ENCODE measurements at places on chromosomes 12 and 14. TPM values are rescaled to one million over a fixed set of nuclear protein-coding genes. Genes with fewer than 3 reads are reported as not detected.

DNA sequence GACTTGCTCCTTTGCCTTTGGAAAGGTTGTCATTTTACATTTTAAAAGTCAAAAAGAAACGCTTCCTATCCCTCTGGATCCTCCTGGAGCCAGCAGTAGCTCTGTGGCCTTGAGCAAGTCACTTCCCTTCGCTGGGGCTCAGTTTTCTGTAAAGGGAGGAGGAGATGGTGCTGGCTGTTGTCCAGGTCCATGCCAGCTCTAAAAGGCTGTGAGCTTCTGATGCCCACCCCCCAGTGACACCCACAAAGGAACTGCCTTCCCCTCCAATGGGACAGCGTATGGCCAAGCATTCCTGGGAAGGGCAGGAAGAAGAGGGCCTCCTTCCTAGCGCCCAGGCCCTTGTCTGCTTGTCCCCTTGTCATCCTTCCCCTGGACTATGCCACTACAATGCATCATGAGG, 81.5 kb downstream of the NTF3 start:
- no peak for DNase-seq

- DNase-seq: no peak
Measured at GRCh38 chr14:45083617-45083975, 320 bp upstream of the PRPF39 start.

- no peak for DNase-seq
Measured at GRCh38 chr14:33057585-33057984, 118.9 kb downstream of the NPAS3 start.

- DNase-seq: no peak
Measured at GRCh38 chr12:132146098-132146497, 1.8 kb downstream of the NOC4L start.

DNA sequence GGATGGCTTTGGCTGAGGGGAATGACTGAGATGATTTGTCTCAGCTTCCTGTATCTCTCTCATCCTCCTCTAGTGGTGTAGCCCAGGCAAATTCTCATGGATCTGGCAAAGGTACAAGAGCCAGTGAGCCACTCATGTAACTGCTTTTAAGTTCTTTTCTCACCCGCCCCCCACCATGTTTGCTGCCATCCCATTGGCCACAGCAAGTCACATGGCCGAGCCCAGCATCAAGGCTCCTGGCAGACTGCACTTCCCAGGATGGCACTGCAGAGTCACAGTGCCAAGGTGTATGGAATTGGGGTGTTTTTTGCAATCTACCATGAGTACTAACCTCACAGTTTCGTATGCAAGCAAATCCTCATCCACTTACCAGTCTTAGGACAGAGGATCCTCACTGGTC, 50.9 kb downstream of the CHST11 start:
- peak; percentile 16 for DNase-seq

- DNase-seq: no peak
Measured at GRCh38 chr12:58871556-58871955, 48.7 kb downstream of the LRIG3 start.

DNA sequence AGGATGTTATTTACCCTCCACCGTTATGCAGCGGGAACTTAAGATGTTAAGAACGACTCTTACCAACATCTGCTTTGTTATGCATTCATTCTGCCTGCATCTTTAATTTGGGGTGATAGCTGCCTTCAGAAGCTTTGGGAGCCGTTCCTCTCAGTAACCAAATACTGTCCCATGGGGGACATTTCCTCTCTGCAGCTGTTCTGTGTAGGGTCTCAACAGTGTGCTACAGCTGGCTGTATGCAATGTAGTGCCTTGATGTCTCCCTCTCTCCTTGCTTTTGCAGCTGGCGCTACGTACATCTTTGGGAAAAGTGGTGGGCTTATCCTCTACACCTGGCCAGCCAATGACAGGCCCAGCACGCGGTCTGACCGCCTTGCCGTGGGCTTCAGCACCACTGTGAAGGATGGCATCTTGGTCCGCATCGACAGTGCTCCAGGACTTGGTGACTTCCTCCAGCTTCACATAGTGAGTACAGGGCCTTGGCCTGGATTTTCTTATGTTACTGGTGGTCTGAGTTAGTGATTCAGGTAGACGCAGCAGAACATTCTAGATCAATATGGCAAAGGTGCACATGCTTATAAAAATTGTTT, 744.3 kb downstream of the DIO2 start:
- no peak for DNase-seq

- DNase-seq: no peak
Measured at GRCh38 chr12:22453511-22453910, 90.8 kb downstream of the C2CD5 start.

GRCh38 chr12:100555722-100556121, 17.8 kb upstream of the GAS2L3 start:
- DNase-seq: no peak

- DNase-seq: no peak
Measured at GRCh38 chr12:104643093-104643818, 186.5 kb downstream of the CHST11 start.

The KRT2 gene
- 0.53 TPM for total RNA-seq

The SDR9C7 gene
- not detected for total RNA-seq

The DLGAP5 gene
- total RNA-seq: 60.1 TPM

The TMEM119 gene
- 1.9 TPM for total RNA-seq

The TAS2R13 gene
- 0.17 TPM for total RNA-seq

The PRDM4 gene
- 20.3 TPM for total RNA-seq

The DEPDC4 gene
- 2.5 TPM for total RNA-seq

The HAL gene
- 0.14 TPM for total RNA-seq

The CAPZA3 gene
- total RNA-seq: not detected

The SERPINA3 gene
- 0.56 TPM for total RNA-seq

The BTBD6 gene
- 16.8 TPM for total RNA-seq

The CFAP251 gene
- 5.2 TPM for total RNA-seq

The LYZ gene
- not detected for total RNA-seq

All from H4 (cell line).